ENCODE measurements at places on chromosomes 5 and 9. TPM values are rescaled to one million over a fixed set of nuclear protein-coding genes. Genes with fewer than 3 reads are reported as not detected.

Gene PCDHGC3
- total RNA-seq: 11.8 TPM

Gene PTRH1
- 45.1 TPM for total RNA-seq

Gene AQP7
- total RNA-seq: 0.25 TPM

Gene SLC23A1
- 1.4 TPM for total RNA-seq

Gene PCDHB7
- under 0.01 TPM for total RNA-seq

Gene EFCAB9
- not detected for total RNA-seq

Gene FAM221B
- not detected for total RNA-seq

Gene ZFR
- total RNA-seq: 125 TPM

Gene TEK
- total RNA-seq: 0.35 TPM

Gene GNPDA1
- total RNA-seq: 82.3 TPM

Gene LHX2
- total RNA-seq: not detected

Gene OTP
- total RNA-seq: not detected

Gene PRDM9
- total RNA-seq: not detected

Gene HAPLN1
- total RNA-seq: not detected

Gene BAAT
- total RNA-seq: 0.94 TPM

Gene CTXN3
- not detected for total RNA-seq

Gene IFNB1
- total RNA-seq: not detected

Gene RMRP
- 14,792 TPM for total RNA-seq

Gene PRUNE2
- total RNA-seq: 38.8 TPM

Gene ORM2
- total RNA-seq: not detected

Gene UGT3A1
- total RNA-seq: 9.4 TPM

Gene NIPAL4
- 1.1 TPM for total RNA-seq

Gene BRINP1
- total RNA-seq: 1.5 TPM

Gene ARSI
- 7.3 TPM for total RNA-seq

Gene CDH18
- not detected for total RNA-seq

Gene CD74
- 25.4 TPM for total RNA-seq

Gene SOHLH1
- total RNA-seq: not detected

Gene FAXDC2
- not detected for total RNA-seq

Gene GPR151
- not detected for total RNA-seq

Gene SLC45A2
- not detected for total RNA-seq

Gene LCNL1
- not detected for total RNA-seq

Gene BHMT2
- total RNA-seq: 20.3 TPM

Gene THG1L
- total RNA-seq: 18.1 TPM

Gene PLCXD3
- total RNA-seq: under 0.01 TPM

Gene DMRT1
- total RNA-seq: not detected

Gene NTRK2
- total RNA-seq: 9.8 TPM

Gene DOCK8
- 1.6 TPM for total RNA-seq

Gene DPYSL3
- total RNA-seq: 16.4 TPM

Gene TRIM7
- total RNA-seq: 12.7 TPM

Gene CCL27
- not detected for total RNA-seq

Gene S100Z
- not detected for total RNA-seq

Gene GABRA6
- total RNA-seq: not detected

Gene VLDLR
- total RNA-seq: 26.2 TPM

Gene ETF1
- total RNA-seq: 135 TPM

Gene PCDHA9
- total RNA-seq: not detected

Gene SLC25A2
- 1.0 TPM for total RNA-seq

Gene SLC34A3
- not detected for total RNA-seq

Gene TGFBI
- total RNA-seq: 468 TPM

Gene CCDC152
- total RNA-seq: 1.1 TPM

Gene PCDHA4
- 9.6 TPM for total RNA-seq

Gene SPATA31A3
- total RNA-seq: not detected

Gene SPINK6
- not detected for total RNA-seq

Gene TMC1
- 0.15 TPM for total RNA-seq

Gene AK8
- total RNA-seq: 2.3 TPM

Gene MPDZ
- 23.8 TPM for total RNA-seq

Gene OR1J2
- total RNA-seq: not detected

Gene PDE8B
- 0.05 TPM for total RNA-seq

Gene ENTPD8
- total RNA-seq: 0.05 TPM

Gene TAF11L10
- total RNA-seq: not detected
